Tibial nerve (tissue), 4 donors: ENCODE measurements at places on chromosomes 11 and 22. TPM values are rescaled to one million over a fixed set of nuclear protein-coding genes. Genes with fewer than 3 reads are reported as not detected.

CNTN5 gene
- not detected for total RNA-seq

SCGB1D2 gene
- not detected for total RNA-seq

P2RY6 gene
- 0.90 TPM for total RNA-seq

KCTD14 gene
- 6.0 TPM for total RNA-seq

NUDT8 gene
- 20.8 TPM for total RNA-seq

TIGD3 gene
- total RNA-seq: 0.59 TPM

UEVLD gene
- total RNA-seq: 25.8 TPM

PRMT3 gene
- total RNA-seq: 17.8 TPM

DNA sequence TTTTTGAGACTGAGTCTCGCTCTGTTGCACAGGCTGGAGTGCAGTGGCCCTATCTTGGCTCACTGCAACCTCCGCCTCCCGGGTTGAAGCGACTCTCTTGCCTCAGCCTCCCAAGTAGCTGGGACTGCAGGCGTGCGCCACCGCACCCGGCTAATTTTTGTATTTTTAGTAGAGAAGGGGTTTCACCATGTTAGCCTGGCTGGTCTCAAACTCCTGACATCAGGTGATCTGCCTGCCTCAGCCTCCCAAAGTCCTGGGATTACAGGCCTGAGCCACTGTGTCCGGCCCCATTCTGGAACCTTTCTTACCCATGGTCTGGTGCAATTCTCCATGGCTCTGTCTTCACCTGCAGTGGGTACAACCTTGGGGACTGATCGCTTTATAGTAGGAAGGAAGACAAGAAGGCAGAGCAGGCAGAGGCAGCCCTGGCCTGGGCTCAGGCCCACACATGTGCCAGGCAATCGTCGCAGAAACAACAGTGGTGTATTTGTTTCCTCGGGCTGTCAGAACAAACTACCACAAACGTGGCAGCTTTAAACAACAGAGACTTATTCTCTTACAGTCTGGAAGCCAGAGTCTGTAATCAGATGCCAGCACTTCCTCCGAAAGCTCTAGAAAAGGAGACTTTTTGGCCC is 4.0 kb upstream of the PTGDR2 start:
- DNase-seq: no peak
- H3K27ac ChIP-seq: no peak overlapping the region
- H3K36me3 ChIP-seq: no peaks in the 10 kb centered on the region

DNA sequence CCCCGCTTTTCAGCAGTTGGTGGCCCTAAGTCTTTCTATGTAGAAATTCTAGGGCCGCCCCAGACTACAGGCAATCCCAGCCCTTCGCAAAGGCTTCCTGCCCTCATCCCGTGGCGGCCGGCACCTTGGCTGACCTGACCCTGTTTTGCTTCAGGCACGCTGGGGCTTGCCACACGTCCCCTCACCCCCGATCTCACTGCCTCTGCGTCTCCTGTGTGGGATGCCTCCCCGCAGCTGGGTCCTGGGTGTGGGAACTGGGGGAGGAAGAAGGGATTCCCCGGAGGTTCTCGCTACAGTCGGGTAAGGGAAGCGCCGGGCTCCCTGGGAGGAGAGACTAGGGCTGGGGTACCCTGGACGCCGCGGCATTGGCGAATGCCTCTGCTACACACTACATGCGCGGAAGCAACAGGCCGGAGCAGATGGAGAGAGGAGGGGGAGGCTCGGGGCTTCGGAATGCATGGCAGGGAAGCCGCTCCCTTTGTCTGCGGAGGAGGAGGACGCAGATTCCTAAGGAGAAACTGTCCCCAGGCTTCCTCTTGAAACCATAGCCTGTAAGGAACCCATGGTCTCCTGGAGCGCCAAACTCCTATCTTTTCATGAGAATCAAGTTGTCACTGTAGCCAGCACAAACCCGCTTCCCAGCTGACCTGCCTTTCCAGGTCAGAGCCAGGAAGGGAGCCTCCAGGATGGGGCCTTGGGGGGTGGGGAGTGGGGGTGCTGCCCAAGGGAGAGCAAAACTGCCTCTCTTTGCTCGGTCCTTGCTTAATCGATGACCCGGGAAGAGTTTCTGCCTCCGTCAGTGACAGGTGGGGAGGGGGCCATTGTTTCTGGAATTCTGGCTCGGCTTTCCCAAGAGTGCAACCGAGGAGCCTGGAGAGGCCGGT is 1.4 kb downstream of the DTX4 start:
- H3K4me3 ChIP-seq: peak overlapping the region; percentile 50
- H3K27ac ChIP-seq: peak overlapping the region; percentile 91
- peaks cover 36% of the 10 kb centered on the region for H3K4me1 ChIP-seq
- H3K36me3 ChIP-seq: no peaks in the 10 kb centered on the region
- no peak for DNase-seq

GRCh38 chr11:69501121-69501489 is 19.6 kb downstream of the LINC01488 start:
- peaks cover 44% of the 10 kb centered on the region for H3K4me1 ChIP-seq
- DNase-seq: no peak
- peak overlapping the region; percentile 13 for H3K27ac ChIP-seq
- H3K27me3 ChIP-seq: no peaks in the 10 kb centered on the region

DNA sequence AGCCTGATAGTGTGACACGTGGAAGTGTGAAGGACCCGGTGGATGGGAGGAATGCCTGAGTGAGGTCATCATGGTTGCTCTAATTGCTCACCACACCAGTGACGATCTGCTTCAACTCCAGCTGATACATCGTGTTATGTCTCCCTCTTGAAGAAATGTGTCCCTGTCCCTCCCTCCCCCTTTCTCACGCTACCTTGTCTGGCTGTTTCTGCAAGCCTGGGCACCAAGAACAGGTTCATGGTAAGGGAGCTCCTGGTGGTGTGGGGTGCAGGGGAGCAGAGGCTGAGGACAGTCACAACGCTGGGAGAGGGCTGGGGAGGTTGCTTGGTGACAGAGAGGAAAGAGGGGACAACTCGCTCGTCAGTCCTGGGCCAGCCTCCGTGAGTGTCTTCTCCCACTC is 413.4 kb downstream of the SOX6 start:
- DNase-seq: no peak
- H3K36me3 ChIP-seq: no peaks in the 10 kb centered on the region
- no peak overlapping the region for H3K4me3 ChIP-seq
- no peaks in the 10 kb centered on the region for H3K27me3 ChIP-seq

GRCh38 chr11:79472819-79473529 is 32.1 kb upstream of the TENM4 start:
- no peak overlapping the region for H3K4me3 ChIP-seq
- no peak overlapping the region for H3K27ac ChIP-seq
- no peaks in the 10 kb centered on the region for H3K4me1 ChIP-seq
- no peaks in the 10 kb centered on the region for H3K27me3 ChIP-seq

DNA sequence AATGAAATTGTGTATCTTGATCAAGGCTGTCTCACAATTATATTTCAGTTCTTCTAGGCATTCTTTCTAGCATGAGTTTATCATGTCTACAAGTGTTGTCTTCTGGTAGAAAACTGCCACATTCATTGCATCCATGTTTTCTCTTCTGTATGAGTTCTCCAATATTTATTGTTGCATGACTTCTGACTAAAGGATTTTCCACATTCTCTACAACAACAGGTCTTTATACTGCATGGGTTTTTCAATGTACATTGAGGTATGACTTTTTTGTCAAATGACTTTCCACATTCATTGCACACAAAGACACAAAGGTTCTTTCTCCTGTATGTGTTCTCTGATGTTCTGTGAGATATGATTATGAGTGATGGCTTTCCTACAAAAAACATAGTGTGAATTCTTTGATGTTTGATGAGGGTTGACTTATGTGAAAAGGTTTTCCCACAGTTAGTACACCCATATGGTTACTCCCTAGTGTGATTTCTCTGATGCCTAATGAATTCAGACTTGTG is 890.6 kb upstream of the CNTN5 start:
- no peak overlapping the region for H3K27ac ChIP-seq
- H3K36me3 ChIP-seq: no peaks in the 10 kb centered on the region
- H3K4me1 ChIP-seq: no peaks in the 10 kb centered on the region
- no peak overlapping the region for H3K4me3 ChIP-seq
- H3K27me3 ChIP-seq: no peaks in the 10 kb centered on the region

DNA sequence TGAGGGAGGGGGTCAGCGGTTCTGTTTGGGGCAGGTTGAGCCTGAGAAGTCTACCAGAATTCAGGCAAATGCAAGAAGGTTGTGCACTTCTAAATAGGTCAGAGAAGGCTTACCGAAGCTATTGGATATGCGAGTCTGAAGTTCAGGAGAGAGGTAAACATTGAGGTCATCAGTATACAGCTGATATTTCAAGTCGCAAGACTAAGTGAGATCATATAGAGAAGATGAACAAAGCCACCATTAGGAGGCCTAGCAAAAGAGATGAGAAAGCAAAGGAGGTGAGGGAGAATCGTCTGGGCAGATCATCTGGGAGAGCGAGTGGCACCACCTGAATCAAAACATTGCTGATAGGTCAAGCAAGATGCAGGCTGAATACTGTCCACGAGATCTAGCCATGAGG is 430.6 kb downstream of the BUD13 start:
- no peaks in the 10 kb centered on the region for H3K36me3 ChIP-seq
- H3K4me3 ChIP-seq: no peak overlapping the region
- H3K4me1 ChIP-seq: no peaks in the 10 kb centered on the region

DNA sequence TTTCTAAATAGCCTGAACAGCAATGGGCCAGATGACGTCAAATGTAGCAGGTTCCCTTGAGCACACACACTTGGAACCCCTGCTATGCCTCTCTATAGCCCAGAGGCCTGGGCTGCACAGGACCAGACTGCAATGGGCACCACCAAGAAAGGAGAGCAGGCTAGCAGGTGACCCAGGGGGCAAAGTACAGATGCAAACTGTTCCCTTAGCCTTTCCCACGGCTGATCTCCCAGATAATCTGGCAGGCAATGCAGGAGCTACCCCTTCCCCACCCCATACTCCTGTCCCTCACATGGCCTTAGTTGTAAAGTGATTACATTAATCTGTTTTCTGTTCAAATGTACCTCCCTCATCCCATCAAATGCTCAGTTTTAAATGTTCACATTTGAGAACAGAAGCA is 41.3 kb downstream of the SMCO4 start:
- DNase-seq: no peak
- no peak overlapping the region for H3K4me3 ChIP-seq
- H3K27ac ChIP-seq: no peak overlapping the region
- no peaks in the 10 kb centered on the region for H3K4me1 ChIP-seq
- H3K27me3 ChIP-seq: no peaks in the 10 kb centered on the region

- DNase-seq: no peak
- no peak overlapping the region for H3K4me3 ChIP-seq
- H3K4me1 ChIP-seq: no peaks in the 10 kb centered on the region
- H3K27me3 ChIP-seq: no peaks in the 10 kb centered on the region
- H3K36me3 ChIP-seq: no peaks in the 10 kb centered on the region
Measured at GRCh38 chr11:3105791-3106735, 48.8 kb upstream of the CARS1 start.

- no peaks in the 10 kb centered on the region for H3K4me1 ChIP-seq
- H3K4me3 ChIP-seq: no peak overlapping the region
- no peaks in the 10 kb centered on the region for H3K27me3 ChIP-seq
- no peak overlapping the region for H3K27ac ChIP-seq
Measured at GRCh38 chr22:16831257-16831656, 6.0 kb upstream of the XKR3 start.

- no peaks in the 10 kb centered on the region for H3K27me3 ChIP-seq
- peaks cover 19% of the 10 kb centered on the region for H3K4me1 ChIP-seq
- no peak overlapping the region for H3K27ac ChIP-seq
- no peak overlapping the region for H3K4me3 ChIP-seq
- DNase-seq: no peak
Measured at GRCh38 chr11:69396948-69397307, 84.5 kb upstream of the LINC01488 start.

GRCh38 chr11:48047616-48048015 is 67.3 kb downstream of the PTPRJ start:
- DNase-seq: no peak
- H3K4me1 ChIP-seq: peaks cover 67% of the 10 kb centered on the region
- H3K36me3 ChIP-seq: no peaks in the 10 kb centered on the region
- H3K4me3 ChIP-seq: no peak overlapping the region
- peak overlapping the region; percentile 80 for H3K27ac ChIP-seq
